ENCODE measurements at places on chromosomes 12 and 14.

DNA sequence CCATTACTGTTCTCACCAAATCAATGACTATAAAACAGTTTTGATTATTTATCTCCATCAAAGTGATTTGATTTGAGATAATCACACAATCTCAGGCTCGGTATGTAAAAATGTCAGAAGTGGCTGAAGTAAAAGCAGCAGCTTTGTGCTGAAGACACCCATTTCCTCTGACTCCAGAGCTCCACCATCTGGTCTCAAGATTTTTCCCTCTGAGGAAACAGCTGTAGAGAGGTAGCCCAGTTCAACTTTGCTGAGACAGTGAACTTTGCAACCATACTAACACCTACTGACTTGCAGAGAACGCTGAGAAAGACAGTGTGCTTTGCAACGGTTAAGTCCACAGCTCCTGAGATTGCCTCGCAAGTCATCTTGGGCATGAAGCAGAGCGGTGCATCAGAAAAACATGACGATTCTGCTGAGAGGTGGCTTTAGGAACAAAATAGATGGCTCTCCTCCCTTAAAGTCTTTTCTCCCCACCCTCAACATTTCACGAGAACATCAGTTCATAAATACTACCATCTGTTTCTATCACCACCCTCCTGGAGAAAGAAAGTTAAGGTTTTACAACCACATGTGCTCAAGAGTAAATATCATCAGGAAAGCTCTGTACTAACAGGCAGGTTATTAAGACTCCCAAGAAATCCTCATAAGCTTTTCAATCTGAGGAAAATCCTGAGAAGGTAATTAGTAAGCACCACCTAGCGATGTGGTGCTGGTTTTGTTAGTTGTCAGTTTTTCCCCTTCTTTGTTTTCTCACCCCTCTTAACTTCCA is 34.8 kb downstream of the HIGD1C start:
- DNase-seq: peak; percentile 32

DNA sequence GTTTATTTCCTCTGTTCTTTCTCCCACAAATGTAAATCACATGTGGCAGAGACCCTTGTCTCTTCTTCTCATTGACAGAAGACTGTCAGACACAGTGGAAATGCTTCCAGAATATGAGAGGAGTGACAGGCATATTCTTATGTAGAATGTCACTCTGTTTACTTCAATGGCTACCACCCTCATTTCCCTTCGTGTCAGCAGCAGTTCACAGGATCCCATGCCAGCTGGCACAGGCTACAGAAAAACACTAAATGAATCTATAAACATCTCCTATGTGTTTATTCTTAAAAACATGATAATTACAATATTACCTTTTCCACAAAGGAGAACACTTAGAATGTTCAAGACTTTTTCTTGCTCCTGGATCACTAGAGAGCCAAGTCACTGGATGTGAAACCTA is 183.8 kb upstream of the CNTN1 start:
- DNase-seq: no peak

GRCh38 chr14:32397861-32398640 is 69.0 kb downstream of the AKAP6 start:
- DNase-seq: no peak

DNA sequence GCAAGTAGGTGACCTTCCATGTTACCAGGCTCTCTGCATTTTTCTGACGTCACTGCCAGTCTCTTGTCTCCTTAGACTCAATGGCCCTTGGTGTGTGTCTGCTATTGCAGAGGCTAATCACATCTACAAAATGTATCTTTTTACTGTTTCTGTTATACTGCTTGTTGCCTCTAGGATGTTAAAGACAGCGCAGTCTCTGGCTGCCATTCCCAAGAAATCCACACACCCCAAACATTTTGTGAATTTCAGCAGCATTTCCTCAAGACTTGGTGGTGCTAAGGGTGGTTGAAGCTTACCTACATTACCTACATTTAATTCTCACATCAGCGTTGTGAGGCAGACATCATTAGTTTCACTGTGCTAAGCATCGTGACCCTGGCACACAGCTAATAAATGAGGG is 87.2 kb downstream of the C12orf75 start:
- no peak for DNase-seq
